ENCODE measurements at places on chromosomes 13 and 19. TPM values are rescaled to one million over a fixed set of nuclear protein-coding genes. Genes with fewer than 3 reads are reported as not detected.

The FUZ gene
- total RNA-seq: 4.1 TPM

The CERS1 gene
- total RNA-seq: not detected

The CAMSAP3 gene
- total RNA-seq: 24.8 TPM

The ZNF548 gene
- total RNA-seq: 15.8 TPM

The CBARP gene
- not detected for total RNA-seq

The MEDAG gene
- total RNA-seq: 7.6 TPM

The GIPC1 gene
- 45.8 TPM for total RNA-seq

The CYP4F12 gene
- 432 TPM for total RNA-seq

The APOC4 gene
- not detected for total RNA-seq

The RFXAP gene
- 5.0 TPM for total RNA-seq

The ZSWIM4 gene
- 9.1 TPM for total RNA-seq

The CYP2B6 gene
- total RNA-seq: 20.8 TPM

DNA sequence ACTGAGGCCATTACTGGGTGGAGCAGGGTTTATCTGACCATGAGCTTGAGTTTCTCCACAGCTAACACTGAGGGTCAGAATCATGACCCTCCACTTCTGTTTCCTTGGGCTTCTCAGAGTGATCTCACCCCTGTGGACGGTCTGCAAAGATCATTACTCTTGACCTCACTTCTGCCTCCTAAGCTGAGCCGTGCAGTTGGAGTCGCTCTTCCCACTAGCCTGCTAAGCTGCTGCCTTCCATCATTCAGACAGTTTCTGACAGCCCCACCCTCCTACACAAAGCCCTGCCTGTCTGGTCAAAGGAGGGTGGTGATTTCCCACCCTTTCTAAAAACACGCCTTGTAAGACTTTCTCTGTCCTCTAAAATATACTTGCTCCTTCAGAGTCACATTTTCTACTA lies 9.3 kb upstream of the FRY start:
- DNase-seq: no peak

DNA sequence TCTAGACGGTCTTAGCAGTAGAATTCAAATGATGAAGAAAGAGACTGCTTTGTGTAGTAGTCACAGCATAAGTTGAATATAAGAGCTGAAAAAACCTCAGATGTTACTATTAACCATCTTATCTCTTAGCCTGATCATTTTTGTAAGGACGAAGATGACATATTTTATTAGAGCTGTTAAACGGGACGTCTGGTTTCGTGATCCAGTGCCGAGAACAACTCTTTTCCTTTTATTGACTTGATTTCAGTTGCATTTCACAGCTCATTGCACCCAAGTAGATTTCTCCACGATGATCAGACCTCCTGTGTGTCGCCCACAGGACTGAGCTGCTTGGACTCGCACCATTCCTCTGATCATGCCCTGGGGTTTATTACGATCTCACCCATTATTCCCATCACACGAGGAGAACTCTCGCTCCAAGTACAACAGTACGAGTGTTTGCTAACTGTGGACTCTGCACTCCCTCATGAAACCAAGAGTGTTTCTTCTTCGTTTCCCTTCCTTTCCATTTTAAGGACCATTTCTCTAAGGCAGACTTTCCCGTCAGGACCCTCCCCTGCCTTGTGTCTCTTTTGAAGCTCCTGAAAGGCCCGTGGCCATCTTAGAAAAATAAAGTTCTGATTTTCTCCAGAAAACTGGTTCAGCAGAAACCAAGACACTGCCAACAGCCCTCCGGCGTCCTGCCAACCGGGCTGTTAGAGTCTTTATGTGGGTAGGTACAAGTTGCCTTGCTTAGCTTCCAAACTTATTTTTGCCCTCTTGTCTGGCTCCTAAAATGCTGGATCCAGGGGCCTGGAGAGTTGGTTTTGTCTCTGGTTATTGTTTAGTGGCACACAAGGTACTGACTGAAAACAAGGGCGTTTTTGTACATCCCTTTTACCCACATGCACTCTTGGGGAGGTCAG lies 48.2 kb upstream of the RNF113B start:
- DNase-seq: no peak

GRCh38 chr19:38538386-38538785 lies 79.4 kb downstream of the MAP4K1 start:
- no peak for DNase-seq

DNA sequence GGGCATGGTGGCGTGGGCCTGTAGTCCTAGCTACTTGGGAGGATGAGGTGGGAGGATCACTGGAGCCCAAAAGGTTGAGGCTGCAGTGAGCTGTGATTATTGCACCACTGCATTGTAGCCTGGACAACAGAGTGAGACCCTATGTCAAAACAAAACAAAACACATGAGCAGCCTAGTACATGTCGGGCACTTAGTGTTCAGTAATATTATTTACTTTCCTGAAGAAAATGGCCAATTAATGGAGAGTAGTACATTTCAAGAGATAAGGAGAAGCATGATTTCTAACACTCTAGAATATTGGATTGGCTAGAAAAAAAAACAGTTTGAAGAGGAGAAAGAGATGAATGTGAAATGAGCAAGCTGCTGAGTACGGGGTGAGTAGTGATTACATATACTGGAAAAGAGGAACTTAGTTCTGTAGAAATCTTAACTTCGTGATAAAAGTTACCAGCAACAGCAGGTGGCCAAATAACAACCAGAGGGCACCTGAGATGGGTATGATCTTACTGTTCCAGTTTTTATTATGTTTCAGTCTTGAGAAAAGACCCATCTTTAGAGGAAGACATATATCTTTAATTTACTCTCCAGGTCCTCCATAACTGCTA lies 36.2 kb downstream of the SPATA13 start:
- no peak for DNase-seq

- no peak for DNase-seq
Observed at GRCh38 chr13:80921971-80922370, 581.0 kb upstream of the SPRY2 start.

DNA sequence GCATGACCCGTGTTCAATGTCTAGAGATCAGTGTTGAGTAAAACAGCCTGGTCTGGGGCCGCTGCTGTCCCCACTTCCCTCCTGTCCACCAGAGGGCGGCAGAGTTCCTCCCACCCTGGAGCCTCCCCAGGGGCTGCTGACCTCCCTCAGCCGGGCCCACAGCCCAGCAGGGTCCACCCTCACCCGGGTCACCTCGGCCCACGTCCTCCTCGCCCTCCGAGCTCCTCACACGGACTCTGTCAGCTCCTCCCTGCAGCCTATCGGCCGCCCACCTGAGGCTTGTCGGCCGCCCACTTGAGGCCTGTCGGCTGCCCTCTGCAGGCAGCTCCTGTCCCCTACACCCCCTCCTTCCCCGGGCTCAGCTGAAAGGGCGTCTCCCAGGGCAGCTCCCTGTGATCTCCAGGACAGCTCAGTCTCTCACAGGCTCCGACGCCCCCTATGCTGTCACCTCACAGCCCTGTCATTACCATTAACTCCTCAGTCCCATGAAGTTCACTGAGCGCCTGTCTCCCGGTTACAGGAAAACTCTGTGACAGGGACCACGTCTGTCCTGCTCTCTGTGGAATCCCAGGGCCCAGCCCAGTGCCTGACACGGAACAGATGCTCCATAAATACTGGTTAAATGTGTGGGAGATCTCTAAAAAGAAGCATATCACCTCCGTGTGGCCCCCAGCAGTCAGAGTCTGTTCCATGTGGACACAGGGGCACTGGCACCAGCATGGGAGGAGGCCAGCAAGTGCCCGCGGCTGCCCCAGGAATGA lies 1.5 kb upstream of the CEACAM5 start:
- DNase-seq: peak; percentile 87

DNA sequence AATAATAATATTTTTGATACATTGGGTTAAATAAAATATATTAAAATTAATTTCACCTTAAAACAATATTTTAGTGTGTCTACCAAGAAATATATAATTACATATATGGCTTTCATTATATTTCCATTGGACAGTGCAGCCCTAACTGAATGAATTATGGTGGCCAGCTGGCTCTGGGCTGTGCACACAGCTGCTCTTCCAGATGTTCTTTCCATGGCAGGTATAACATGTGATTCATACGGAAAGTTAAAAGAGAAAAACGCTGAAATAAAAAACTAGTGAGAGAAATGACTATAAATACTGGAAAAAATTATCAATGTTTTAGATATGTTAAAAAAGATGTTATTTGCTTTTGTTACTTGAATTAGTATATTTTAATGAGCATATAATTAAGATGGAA lies 216.3 kb downstream of the RGCC start:
- no peak for DNase-seq

DNA sequence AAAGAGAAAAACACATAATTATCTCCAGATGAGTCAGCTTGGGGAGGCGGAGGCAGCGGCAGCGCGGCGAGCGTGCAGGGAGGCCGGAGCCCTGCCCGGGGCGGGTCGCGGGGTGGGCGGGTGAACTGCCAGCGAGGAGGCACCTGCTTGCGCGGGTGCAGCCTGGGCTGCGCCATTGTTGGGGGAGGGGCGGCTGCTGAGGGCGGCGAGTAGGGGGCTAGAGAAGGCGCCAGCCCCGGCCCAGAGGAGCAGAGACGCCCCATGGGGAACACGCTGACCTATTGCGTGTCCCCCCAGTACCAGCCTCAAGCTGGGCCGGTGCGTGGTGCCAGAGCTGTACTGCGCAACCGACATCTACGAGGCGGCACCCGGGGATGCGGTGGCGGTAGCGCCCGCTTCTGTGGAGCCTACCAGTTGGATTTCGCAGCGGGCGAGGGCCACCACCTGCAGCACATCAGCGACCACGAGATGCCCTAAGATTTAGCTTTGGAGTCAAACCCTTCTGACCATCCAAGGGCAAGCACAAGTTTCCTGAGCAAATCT lies 16.7 kb downstream of the ZNF100 start:
- DNase-seq: no peak

DNA sequence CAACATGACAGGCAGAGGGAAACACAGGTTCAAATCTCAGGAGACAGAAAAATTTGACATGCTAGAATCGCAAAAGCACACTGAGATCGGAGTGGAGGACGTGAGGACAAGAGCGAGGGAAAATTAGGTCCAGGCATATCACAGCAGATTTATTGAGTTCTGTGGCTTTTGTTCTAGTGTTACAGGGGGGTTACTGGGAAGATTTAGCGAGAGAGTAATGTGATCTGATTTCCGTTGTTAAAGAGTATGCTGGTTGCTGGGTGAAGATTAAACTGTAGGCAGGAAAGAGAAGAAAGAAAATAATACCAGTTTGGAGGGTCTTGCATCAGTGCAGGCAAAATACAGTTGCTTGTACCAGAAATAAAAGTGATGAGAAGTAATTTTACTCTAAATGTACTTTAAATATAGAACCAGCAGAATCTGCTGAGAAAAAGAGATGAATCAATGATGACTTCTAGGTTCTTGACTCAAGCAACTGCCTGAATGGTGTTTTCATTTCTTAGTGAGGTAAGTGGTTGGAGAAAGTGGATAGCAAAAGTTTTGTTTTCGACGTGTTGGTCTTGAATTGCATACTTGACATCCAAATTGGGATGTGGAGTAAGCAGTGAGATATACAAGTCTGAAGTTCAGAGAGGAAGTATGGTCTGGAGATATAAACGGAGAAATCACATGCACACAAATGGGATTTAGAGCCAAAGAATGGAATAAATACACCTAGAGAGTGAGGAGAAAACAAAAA lies 35.7 kb downstream of the UFM1 start:
- DNase-seq: no peak

DNA sequence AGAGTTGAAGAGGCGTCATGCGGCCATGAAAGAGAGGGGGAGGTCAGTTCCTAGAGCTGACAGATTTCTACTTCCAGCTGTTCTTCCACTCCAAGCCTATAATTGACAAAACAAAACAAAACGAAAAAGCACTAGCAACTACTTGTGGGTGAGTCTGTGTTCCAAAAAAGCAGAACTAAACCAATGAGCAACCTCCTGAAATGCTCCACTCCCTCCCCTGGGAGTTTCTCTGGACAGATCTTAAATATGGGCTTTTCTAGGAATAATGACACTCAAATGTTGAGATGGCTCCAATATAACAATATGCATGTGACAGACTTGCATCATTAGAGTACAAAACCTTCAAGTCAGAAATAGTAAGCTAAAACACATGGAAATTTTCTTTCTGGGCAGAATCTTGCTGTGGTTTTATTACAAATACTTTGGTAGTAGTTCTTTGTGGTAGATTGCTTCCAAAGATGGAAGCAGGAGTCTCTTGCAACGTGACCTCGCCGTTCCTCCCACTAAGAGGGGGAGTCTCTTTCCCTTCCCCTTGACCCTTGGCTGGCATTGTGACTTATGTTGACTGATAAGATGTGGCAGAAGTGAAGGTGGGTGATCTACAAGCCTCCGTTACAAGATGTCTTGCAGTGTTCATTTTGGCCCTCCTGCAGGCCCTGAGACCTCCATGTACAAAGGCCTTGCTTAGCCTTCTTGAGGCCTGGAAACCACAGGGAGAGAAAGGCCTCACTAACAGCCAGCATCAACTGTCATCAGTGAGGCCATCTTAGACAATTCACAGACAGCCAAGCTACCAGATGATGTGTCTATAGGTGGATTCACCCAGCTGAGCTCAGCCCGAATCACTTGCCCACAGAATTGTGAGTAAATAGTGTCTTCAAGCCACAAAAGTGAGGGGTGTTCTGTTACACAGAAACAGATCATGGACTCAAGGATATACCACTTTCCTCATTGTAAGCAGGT lies 173.1 kb upstream of the RFC3 start:
- DNase-seq: no peak

DNA sequence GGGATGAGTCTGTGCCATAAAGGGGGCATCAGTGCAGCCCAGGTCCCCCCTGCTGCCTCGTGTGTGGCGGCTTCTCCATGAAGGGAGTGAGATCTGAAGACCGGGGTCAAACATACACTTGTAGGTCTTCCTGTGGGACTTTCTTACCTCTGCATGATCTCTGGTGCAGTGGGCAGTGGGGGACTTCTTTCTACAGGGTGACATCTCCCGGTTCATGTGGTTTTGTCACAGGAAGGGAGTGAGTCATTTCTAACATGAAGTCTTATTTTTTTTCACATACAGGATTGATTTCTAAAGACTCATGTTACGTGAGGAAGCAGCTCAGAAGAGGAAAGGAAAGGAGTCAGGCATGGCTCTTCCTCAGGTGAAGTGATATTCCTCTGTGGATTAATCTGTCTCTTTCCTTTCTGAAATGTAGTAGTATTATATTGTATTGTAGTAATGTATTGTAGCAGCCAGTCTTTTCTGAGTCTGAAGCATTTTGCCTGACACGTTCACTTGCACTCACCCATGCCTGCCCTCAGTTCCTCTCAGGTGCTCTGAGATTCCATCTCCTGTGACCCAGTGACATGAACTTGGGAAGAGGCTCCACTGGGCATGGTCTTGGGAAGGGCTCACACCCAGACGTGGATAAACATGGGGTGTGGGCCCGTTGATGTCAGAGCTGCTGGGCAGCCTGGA lies 15.7 kb downstream of the ZNF808 start:
- no peak for DNase-seq

DNA sequence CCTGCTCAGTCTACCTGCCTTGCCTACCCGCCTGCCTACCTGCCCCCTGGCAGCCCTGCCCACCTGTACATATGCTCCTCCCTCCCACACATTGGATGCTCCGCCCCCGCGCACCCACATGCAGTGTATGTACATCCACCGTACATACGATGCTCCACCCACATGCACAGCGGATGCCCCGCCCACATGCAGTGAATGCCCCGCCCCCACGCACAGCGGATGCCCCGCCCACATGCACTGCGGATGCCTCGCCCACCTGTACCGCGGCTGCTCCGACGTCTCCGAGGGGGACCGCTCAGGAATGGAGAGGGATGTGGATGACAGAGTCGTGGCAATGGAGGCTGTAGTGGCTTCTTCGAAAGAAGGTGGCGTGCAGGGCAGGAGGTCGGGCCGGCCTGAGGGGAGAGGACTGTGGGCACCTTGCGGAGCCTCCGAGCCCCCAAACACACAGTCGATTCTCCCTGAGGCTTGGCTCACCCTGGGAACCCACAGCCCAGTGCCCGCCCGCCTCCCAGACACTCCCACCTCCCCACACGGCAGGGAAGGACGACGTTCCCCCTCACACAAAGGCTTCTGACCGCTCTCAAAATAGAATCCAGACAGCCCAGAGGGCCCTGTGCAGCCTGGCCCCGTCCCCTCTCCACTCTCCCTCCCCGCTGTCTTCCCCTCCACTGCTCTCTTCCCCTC lies 16.5 kb upstream of the CACTIN start:
- no peak for DNase-seq

All from Peyer's patch (tissue), 4 donors.